ENCODE measurements at places on chromosomes 16 and 17. TPM values are rescaled to one million over a fixed set of nuclear protein-coding genes. Genes with fewer than 3 reads are reported as not detected.

The GNG13 gene
- polyA plus RNA-seq: 3.0 TPM

The TANC2 gene
- polyA plus RNA-seq: 0.54 TPM

The GOSR1 gene
- 14.5 TPM for polyA plus RNA-seq

The RAB37 gene
- 4.5 TPM for polyA plus RNA-seq

The TPSAB1 gene
- polyA plus RNA-seq: 28.9 TPM

The KCNJ12 gene
- not detected for polyA plus RNA-seq

The HOXB13 gene
- not detected for polyA plus RNA-seq

The NETO2 gene
- polyA plus RNA-seq: 1.4 TPM

The TK1 gene
- polyA plus RNA-seq: 17.3 TPM

The TM4SF5 gene
- polyA plus RNA-seq: 72.5 TPM

The HS3ST3B1 gene
- polyA plus RNA-seq: 1.4 TPM

The KRTAP2-3 gene
- not detected for polyA plus RNA-seq

The KRT12 gene
- polyA plus RNA-seq: 5.9 TPM

The TOM1L1 gene
- polyA plus RNA-seq: 57.2 TPM

The AATF gene
- polyA plus RNA-seq: 34.4 TPM

The ABI3 gene
- polyA plus RNA-seq: 2.7 TPM

The CCL5 gene
- polyA plus RNA-seq: 4.9 TPM

The MT1E gene
- 194 TPM for polyA plus RNA-seq

The TPSB2 gene
- 58.7 TPM for polyA plus RNA-seq
